NCI-H1105 (cell line): ENCODE measurements at places on chromosomes 5 and 9.

- DNase-seq, result no peak
These were observed 96.3 kb downstream of the ZNF608 start for GRCh38 chr5:124650147-124650561.

DNA sequence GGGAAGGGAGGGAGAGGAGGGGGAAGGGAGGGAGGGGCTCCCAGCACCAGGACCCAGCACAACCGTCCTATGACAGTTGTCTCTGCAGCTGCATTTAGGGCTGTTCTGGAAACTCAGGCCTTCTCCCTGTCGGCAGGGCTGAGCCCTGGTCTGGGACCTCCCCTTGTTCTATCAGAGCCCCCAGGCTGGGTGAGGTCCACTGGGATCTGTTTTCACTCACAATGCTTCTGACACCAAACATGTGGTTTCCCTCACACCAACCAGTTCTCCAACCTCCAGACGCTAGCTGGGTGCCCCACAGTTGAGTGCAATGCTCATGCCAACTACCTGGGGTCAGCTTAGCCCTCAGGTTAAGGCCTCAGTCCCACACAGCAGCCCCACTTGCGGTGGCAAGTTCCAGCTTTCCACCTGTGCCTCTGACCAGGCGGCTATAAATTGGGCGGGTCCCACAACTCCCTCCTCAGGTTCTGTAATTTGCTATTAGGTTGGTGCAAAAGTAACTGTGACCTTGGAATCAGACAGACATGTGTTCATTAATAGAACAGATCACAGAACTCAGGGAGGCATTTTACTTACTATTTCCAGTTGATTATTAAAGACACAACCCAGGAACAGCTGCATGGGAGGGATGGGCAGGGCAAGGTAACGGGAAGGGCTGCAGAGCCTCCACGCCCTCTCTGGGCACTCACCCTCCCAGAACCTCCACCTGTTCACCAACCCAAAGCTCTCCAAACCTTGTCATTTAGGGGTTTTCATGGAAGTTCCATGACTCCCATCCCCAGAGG, 13.5 kb downstream of the ADAMTS2 start:
- DNase-seq, result no peak

DNA sequence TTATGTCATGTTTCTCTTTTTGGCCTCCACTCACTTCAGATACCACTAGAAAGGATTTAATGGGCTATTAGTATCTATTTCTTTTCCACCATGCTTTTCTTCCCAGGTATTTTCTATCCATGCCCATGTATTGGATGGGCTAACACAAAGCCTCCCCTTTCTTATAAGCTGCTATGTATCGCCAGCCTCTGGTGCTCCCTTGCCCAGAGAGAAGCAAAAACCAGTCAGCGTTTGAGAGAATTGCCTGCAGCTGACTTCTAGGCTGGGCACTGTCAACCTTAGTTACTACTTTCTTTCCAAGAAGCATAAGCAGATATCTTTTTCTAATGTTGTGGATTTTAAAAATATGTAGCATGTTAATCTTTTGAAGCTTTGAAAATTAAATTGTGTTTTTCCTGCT, 30.2 kb upstream of the HSPB3 start:
- DNase-seq, result no peak

DNA sequence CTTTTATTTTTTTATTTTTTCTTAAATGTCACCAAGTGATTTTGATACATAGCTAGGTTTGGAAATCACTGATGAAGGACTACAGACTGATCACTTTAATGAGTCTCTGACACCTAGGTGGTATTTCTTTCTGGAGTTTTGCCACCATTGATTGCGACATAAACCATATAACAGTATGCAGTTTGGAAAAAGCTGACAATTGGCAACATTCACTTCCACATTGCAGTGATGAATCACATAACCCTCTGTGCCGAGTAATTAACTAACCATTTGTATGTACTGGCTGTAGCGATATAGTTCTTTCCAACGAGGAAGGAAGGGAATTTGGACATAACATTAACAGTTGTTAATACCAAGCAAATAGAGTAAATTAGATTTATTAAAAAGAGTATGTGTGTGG, 222.9 kb upstream of the EFNA5 start:
- no peak for DNase-seq

DNA sequence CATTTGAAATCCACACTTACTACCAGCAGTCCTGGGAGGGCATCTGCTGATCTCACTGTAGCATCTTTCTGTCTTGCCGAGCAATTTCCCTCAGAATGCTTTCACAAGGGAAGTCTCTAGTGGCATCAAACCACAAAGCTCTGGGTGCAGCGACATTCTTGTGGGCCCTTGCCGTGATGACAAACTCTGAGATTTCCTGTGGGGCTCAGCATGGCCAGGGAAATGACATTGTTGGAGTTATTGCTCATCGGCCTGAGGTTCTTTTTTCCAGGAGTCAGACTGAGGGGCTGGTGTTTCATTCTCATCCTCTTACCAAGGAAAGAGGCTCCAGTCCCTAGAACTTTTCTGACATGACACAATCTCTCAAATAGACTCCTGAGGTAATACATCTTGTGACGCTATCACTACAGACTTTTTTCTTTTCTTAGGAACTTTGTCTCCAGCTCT, 51.4 kb downstream of the PFDN1 start:
- DNase-seq, result no peak

DNA sequence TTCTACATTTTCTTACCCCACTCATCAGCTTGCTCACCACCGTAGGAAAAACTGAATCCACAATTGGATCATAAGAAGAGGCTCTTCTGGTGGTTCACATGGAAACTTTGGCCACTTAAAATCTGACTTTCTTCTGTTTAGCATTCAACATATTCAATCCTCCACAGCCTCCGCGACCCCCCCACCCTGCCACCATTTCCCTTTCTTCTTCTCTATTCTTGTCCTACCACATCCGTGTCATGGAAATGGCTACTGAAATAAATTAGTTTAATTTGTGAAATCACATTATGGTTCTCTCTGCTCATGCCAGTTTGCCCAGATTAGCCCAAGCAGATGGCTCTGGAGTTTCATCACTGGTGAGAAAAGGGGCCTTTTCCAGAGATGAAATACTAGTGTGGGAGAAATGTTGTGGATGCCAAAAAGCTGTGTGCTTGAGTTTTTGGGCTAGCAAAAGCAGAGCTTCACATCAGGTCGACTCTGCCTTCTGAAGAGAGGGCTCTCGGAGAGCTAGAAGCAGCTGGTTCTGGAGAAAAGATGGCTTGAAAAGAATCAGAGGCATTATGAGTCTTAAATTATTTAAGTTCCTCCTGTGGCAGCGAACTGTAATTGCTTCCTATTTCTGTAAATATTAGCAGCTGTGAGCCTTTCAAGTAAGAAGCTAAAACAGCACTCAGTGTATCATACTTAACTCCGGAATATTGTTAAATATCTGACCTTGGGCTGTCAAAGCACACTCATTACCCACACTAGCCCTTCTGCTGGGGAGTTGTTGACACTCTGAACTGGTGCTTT, 107.1 kb downstream of the MAT2B start:
- no peak for DNase-seq

DNA sequence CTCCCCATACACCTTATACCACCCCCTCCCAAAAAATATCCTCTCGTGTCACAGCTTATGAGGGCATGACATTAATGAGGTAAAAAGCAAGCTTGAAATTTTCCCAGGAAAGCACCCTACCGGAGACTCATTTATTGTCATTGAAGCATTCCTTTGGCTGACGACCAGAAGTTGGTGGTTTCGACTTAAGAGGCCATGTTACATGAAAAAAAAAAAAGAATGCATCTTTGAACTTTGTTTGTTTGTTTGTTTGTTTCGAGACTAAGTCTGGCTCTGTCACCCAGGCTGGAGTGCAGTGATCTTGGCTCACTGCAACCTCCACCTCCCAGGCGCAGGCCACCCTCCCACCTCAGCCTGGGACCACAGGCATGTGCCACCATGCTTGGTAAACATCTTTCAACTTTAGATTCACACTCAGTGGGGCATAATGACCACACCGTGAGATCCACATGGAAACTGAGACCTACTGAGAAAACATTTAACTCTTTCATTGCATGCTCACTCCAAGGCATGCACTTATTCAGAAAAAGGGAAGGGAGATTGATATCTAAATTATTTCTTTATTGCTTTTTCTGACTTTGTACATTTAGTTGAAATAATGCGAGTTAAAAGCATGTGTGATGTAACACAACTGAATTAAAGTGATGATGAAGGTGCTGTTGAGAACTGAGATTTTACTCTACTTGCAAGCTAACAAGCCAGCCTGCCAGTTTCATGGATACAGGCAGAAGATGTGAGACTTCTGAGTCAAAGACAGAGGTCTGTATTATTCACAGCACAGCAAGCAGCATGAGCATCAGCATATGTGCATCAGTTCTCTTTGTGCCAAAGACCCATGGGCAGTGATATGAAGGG, 5.1 kb upstream of the RAB14 start:
- DNase-seq, result no peak

GRCh38 chr5:141513627-141514329, 24.9 kb downstream of the PCDHGC5 start:
- peak; percentile 59 for DNase-seq

- DNase-seq, result no peak
These were observed 8.6 kb upstream of the PTGES start for GRCh38 chr9:129761293-129761900.
